ENCODE measurements at places on chromosomes 12 and 14.

- no peak for DNase-seq
These were observed 5.6 kb downstream of the DDX47 start for GRCh38 chr12:12818701-12819100.

- DNase-seq = no peak
These were observed 27.6 kb downstream of the KICS2 start for GRCh38 chr12:64194333-64195149.

DNA sequence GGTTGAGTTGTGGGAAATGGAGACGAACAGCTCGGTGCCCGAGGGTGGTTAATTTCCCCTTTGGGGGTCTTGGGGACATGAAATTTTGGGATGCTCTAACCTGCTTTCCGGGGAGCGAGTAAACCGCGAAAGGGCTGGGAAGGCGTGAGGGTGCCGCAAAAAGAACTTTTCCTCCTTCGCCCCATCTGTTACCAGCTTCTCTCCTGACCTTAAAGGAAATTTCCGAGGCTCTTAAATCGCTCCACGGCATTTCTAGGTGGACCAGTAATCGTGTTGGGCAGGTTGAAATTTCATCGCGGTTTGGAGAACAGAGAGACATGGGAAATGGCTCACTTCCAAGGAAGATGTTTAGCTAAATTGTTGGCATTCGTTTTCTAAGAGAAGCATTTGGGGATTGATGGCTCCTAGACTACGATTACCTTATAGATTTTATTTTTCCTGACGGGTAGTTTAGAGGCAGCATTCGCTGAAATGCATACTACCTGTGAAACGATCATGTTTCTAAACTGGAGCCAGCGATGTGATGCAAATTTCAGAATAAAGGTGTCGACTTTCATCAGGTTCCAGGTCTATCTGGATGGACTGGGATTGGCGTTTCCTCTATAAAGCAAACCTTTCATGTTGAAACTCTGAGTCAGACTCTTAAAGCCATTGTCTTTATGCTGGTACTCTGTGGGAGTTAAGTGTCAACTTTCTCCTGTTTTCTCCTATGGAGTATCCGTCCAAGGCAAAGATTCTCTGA, 414.5 kb downstream of the PCNX1 start:
- no peak for DNase-seq

DNA sequence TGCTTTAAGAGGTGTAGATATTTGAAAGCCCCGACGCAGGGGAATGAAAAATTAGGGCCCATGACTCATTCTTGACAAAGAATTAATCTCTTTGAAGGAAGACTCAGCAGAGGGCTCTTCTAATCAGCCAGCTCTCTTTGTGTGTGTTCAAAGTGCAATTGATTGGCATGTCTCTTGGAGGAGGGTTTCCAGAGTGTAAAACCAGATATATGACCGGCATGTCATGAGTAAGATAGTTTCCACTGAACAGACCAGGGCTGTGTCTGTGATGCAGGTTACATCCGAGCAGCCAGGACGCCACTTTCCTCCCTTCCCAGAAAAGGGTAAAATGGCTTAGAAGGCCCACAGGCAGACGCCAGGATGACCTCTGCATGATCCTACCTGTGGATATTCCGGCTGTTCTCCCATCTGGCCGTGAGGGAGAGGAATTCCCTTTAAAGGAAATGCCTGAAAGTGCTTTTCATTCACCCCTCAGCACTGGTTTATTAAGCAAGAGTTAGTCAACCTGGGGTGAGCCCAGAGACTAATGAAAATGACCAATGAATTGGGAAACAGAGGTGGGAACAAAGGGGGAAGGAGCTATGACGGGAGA, 7.2 kb upstream of the KRT75 start:
- DNase-seq = no peak

DNA sequence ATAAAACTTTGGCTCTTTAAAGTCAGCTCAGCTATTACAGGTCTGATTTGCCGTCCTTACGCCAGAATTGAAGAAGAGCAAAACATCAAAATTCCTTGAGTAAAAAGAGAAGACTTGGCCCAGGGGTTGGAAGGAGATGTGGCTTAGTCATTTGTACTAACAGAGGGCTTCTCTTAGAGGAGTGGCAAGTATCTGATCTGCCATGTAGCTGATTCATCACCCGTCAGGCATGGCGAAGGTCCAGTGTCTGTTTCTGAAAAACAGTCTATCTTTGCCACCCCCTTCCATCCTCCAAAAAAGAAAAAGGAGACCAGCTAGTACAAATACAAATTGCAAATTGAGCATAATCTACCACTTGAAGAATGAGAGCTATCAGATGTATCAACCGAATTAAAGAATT, 91.9 kb downstream of the RAD52 start:
- DNase-seq = no peak

DNA sequence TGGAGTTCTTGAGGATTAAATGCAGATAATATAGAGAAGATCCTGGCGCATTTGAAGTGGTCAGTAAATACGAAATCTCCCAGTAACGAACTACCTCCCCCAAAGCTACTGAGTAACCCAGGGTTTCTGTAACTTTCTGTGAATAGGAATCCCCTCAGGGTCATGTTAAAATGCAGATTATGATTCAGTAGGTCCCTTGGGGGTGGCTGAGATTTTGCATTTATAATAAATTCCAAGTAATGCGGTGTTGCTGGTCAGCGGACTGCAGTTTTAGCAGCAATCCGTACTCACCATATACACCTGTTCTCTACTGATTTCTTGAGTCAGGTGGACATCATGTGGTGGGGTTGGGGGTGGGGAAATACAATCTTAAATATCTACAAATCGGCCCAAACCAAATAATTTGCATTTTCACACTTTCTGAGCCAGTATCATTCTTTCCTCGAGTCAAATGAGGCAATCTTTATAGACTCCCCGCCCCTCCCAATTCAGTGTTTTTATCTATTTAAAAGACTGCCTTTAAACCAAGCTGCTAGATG, 868 bp downstream of the SPATA7 start:
- DNase-seq = no peak

DNA sequence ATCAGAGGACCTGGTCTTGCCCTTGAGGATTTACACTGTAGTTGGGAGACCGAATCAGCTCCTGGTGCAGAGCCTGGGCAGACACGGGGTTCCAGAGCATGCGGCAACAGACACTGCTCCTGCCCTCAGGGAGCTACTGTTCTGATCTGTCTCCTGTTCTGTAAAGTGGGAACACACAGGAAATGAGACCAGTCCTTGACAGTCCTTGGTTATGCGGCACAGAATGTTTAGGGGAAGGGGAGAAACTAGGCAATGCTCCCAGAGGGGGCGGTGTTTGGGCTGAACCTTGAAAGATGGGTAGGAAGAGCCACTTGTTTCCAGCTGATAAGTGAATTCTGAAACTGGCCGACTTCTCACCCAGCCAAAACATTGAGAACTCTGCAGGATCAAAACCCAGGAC, 132.4 kb downstream of the ZFP36L1 start:
- no peak for DNase-seq

GRCh38 chr12:50195832-50196231, 28.7 kb upstream of the CERS5 start:
- no peak for DNase-seq

DNA sequence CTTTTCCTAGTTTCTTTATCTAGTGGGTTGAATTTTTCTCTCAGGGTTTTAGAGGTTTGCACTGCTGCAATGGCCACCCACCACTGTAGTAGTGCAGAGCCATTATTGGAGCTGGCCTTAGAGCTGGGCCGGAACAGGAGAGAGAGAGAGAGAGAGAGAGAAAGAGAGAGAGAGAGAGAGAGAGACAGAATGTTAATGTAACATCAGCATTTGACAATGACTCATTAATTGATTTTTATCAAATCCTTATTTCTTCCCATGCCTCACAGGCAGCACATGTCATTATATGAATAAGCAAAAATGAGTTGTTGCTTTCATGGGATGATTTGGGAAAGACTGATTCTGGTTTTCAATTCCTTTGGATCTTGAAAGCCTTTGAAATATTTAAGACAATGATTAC, 76.3 kb upstream of the PPP4R3A start:
- DNase-seq = no peak

Measured in HFF-Myc (cell line).